Kasumi-1 (cell line): ENCODE measurements at places on chromosomes 7 and 10.

- no peak for DNase-seq
Observed at GRCh38 chr10:110724116-110724921, 80.2 kb downstream of the RBM20 start.

GRCh38 chr10:21495752-21496342 lies 29.6 kb downstream of the SKIDA1 start:
- DNase-seq = peak; percentile 95

GRCh38 chr7:90602303-90602702 lies 6.2 kb downstream of the CDK14 start:
- DNase-seq = no peak

GRCh38 chr7:84669177-84669732 lies 474.7 kb upstream of the SEMA3A start:
- DNase-seq = peak; percentile 29

DNA sequence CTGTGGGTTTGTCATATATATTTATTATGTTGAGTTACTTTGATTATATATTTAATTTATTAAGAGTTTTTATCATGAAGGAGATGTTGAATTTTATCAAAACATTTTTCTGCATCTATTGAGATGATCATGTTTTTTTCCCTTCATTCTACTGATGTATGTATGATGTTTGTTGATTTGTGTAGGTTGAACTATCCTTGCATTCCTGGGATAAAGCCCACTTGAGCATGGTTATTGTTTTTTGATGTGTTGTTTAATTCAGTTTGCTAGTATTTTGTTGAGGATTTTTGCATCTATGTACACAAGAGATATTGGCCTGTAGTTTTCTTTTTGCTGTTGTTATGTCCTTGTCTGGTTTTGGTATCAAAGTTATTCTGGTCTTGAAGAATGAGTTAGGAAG lies 31.1 kb downstream of the SCART1 start:
- no peak for DNase-seq

DNA sequence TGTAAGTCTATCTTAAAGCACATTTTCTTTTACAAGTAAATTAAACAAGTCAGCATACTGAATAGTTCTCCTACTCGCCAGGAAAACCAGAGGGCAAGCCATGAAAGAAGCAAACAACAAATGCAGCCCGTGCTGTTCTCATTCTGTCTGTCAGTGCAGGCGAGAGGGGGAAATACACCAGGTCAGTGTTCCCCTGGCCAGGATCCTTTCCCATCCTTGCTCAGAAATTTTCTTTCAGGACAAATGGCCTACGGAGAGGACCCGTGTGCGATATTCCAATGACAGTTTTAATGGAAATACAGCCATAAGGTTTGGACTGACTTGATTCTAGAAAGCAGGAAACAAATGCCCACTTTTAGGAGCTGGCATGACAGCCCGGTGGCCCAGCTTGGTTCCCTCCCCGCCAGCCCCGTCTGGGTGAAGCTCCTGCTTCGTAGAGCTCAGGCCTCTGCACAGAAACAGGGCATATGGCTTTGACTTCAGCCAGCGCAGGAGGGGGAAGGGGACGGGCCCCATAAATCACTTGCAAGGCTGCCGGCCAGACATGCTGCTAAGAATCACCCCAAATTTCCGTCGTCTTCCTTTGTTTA lies 67.8 kb downstream of the FRMD4A start:
- DNase-seq = no peak
